ENCODE measurements at places on chromosomes 6 and 20. TPM values are rescaled to one million over a fixed set of nuclear protein-coding genes. Genes with fewer than 3 reads are reported as not detected.
A peak's percentile ranks its signal among the peaks of the same experiment; 100 is the strongest.

The RPS6KA2 gene
- 29.0 TPM for total RNA-seq

DNA sequence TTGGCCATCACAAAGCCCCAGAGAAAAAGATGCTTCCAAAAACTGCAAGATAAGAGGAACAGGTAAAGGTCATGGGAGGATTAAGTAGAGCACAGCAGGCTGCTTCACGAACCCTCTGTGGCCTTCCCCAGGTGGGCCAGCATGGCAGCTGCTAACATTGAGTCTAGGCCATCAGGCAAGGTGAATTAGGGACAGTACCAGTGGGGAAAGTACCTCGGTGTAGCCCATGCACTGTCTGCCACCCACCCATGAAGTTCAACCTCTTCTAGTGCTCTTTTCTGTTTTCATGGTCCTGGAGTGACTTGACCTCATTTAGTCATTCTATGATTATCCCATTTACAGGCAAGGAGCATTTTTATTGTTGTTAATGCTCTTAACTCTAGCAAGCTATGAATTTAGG lies 108.6 kb upstream of the DUSP22 start:
- no peak for DNase-seq

GRCh38 chr6:5307058-5307457 lies 45.7 kb downstream of the FARS2 start:
- no peak for DNase-seq

GRCh38 chr20:19301843-19302242 lies 89.4 kb downstream of the SLC24A3 start:
- no peak for DNase-seq

DNA sequence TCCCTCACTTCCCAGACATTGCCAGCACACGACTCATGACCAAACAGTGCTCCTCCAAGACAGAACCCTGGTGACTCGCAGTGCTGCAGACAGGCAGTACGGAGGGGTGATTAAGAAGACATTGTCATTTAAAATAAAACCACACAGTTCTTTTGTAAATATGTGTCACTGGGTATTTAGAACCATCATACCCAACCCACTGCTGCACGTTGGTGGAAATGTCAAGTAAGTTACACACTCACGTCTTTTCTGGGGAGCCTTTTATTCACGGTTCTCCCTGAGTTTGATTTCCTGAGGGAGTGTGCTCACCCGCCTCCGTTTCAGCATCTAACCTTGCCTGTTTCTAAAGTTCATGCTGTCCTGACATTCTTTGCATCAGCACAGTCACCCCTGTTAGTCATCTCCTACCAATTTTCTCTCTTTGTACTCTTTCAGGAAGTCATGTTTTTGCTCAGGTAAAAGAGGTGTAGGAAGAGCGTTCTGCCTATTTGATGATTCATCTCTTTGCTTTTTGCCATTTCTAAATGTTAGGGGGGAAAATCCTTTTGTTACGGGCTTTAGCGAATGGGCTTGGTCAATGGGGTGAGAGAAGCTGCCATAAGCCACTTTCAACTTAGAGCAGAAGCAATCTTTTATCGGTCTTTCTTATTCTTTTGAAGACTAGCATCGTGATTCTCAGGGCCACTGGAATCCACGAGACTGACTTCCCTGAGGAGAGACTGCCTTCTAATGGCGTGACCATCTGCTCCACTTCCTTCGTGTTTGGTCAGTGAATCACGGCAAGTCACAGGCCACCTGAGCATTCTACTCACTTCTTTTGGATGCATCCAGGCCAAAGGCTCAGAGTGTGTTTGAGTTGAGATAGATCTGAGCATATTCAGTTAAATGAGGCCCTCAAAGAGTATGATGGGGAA lies 512.8 kb upstream of the JARID2 start:
- DNase-seq = peak; percentile 60

Data from A172 (cell line).